ENCODE measurements at places on chromosomes 2 and 18.

DNA sequence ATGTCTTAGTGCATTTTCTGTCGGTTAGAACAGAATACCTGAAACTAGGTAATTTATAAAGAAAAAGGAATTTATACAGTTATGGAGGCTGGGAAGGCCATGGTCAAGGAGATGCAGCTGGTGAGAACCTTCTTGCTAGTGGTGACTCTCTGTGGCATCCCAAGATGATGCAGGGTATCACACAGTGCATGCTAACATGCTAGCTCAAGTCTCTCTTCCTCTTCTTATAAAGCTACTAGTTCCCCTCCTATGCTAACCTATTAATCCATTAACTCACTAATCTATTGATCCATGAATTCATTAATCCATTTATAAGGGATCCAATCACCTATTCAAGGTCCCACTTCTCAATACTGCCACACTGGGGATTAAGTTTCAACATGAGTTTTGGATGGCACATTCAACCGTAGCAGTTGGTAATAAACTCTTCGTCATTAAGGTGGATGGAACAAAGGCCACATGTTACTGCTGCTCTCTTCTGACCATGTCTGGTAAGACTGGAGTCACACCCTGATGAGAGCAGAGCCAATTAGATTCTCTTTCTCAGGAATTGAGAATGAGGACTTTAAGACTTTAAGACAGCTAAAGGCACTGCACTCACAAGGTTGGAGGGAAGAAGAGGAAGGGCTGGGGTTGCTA, 211.6 kb upstream of the SMAD7 start:
- no peak for DNase-seq

DNA sequence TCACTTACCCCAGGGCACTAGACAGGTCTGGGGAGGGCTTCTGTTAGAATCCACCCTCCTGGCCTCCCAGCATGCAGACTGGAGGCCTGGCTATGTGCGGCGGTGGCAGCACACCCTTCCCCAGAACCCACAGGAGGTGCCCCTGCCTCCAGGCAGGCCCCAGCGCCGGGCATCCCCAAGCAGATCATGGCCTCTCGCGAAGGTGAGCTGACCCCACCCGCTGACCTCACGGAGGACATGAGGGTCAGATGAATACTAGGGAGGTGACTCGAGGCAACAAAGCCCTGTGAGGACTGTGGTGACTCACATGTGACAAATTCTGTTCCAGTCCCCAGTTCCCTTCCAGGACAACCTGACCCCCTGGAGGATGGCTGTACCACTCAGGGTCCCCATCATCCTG, 1.9 kb downstream of the MAB21L4 start:
- DNase-seq: no peak

DNA sequence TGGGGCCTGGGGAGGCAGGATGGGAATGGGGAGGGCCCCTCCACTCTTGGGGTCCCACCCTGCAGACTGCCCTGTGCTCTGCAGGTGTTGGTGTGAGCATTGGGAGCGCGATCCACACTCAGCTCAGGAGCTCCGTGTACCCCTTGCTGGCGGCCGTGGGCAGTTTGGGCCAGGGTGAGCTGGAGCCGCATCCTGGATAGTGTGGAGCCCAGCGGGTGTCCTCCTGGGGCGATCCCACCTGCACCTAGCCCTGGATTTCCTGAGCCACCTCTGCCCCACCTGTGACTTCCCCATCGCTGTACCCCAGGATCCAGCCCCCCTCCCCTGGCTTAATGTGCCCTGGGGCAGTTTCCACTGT, 2.6 kb downstream of the PROM2 start:
- no peak for DNase-seq

DNA sequence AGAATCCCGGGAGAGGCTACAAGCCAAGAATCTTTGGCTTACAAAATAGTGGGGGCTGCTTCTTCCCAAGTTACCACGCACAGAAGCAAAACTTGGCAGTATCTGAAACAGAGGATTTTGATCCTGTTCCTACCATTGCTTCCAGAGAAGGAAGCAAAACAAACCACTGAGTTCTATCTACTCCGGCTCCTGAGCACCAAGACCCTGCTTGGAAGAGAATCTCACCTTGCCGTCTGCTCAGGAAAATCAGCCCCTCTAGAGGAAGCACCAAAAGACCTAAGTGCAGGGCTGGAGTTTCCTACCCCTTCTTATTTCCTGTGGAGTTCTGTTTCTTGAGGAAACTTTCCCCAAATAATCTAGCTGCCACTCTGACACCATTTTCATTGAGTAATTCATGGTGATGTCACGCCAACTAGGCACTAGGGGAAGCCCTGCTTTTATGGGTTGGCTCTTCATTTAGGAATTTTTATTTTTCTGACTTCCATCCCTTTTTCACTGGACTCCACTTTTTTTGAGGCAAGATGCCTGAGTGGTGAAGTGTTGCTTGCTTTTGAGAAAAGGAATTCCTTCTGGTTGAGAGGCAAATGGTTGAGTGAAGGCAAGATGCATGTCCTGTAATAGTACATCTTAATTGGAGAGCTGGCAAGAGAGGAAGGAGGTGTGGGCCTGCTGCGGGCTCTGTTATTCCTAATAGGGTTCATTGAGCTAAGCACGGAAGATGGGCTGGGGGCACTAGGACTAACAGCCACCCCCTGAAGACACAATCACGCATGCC, 36.8 kb upstream of the EML4 start:
- DNase-seq: no peak

- no peak for DNase-seq
These were observed 37.7 kb downstream of the ID2 start for GRCh38 chr2:8719528-8719927.

GRCh38 chr2:86821306-86821705, 30.6 kb upstream of the CD8A start:
- no peak for DNase-seq

GRCh38 chr18:43662657-43663056, 385.4 kb upstream of the SYT4 start:
- no peak for DNase-seq

GRCh38 chr2:54866868-54867267, 143.4 kb downstream of the EML6 start:
- DNase-seq: no peak

- no peak for DNase-seq
These were observed 90.1 kb downstream of the MYCN start for GRCh38 chr2:16030206-16031057.

DNA sequence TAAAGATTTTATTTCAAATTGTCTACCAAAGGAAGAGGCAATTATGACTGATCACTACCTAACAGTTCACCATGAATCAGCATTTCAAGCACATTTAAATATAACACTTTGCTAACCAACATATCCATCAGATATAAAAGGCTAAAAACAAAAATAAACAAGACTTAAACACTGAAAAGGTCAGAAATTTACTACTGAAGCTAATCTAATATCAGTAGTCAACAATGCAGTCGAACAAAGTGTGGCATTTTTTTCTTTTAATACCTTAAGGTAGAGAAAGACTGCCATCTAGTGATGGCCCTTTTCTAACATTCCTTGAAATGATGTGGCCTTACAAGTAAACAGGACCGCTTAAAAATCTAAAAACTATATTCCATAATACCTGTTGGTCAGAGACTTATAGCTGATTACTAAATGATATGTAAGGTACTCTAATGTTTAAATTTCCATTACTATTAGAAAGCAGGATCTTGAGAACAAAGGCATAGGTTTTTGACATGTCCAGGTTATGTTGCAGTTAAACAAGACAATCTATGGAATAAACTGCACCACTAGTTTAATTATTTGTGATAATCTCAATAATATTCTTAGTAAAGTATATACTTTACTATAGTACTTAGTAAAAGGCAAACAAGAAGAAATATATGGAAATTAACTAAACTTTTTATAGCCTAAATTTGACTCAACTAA, 80.0 kb downstream of the EXOC6B start:
- no peak for DNase-seq

DNA sequence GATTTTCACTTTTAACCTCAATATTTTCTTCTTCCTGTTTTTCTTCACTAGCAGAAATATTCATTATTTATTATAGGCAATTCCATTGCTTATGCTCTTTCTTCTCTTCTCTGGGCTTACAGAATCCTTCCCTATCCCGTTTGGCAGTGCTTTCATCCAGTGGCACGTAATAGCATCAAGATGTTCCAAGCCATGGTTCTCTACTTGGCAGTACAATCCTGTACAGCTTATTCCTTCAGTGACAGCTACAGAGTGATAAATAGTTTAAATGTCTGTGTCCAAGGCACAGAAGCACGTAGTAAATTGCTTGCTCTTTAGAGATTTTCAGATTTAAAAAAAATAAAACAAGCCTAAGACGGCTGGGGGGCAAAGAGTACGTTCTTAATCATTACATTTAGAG, 1964.3 kb downstream of the SUCLG1 start:
- no peak for DNase-seq

DNA sequence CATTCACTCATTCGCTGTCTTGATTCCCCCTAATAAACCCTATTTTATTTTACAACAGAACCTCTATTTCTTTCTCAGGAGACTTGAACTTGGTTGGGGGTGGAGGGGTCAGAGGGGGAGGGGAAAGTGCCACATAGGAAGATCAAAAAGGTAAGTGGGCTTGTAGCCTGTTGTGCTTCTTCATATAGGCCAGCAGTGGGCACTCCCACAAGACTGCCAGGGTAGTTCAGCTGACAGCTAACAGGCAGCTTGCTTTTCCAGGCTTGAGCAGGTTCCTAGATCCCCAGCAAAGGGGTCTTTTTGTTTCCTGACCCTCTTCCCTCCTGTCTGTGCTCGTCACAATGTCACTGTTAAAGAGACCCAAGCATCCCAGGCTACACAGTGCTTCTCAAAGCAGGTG, 829 bp upstream of the KIAA2012 start:
- no peak for DNase-seq

DNA sequence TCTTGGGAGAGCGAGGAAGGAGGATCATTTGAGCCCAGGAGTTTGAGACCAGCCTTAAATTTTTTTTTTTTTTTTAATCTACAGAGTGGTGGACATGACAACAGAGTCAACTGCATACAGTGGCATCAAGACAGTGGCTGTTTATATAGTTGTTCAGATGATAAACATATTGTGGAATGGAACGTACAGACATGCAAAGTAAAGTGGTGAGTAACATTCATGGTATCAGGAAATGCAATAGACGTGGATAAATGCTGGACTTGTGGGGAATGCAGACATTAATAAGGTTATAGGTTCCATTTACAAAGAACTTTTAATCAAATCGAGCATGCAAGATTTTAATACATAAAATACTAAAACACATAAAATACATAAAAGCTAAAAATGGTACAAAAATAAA, 11.9 kb downstream of the WDR43 start:
- DNase-seq: no peak

DNA sequence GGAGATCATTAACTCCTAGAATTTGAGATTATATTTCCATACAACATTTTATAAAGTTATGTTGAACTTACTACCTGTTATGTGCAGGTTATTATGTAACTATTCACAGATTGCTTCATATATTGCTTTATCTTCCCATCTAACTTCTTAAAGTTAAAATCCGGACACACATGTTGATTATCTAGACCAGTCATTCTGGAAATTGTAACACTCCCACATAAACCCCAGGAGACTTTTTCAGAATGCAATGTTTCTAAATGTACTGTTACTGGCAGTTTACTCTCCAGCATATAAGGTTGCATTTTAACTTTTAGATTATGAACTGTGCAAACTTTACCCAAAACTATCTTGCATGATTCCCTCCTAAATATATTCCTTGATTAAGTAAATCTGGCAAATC, 70.5 kb upstream of the FAM117B start:
- DNase-seq: no peak

GRCh38 chr2:118319271-118319684, 231.0 kb downstream of the INSIG2 start:
- no peak for DNase-seq

DNA sequence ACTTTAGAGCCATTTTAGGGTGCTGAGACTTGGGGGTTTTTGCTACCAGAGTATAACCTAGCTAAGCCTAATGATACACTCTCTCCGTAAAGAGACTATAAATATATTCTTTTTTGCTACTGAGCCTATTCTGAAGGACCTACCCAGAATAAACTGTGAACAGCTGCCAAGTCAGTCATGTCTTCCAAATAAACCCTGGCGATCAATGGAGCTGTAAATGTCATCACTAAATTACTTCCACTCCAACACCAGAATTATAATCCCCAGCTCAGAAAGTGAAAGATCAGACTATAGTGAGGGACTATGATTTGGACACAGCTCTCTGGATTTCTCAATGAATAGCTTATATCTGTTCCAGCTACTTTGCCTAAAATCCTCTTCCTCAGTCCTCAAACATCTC, 178.9 kb downstream of the METTL4 start:
- no peak for DNase-seq

DNA sequence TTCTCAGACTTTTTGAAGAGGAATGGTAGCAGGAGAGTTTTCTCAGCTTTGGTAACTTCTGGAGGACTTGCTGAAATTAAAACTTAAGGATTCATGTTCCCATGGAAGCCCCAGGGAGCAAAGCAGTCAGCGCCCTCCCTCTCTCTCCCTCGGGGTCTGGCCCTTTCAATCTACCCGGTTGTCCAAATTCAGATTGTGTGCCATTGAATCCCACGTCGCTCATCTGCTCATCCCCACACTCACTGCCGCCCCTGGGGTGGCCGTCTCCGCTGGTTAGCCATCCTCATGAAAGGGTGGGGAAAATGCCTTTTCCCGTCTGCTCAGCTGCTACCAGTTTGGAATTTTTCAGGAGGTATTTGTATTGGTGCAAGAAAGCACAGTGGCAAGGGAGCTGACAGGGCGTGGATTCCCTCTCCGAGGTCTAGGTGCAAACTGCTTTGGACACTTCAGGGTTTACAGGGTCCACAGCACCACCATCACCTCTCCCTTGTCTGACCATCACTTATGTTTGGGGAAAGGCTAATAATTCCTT, 27.1 kb downstream of the MCFD2 start:
- DNase-seq: no peak

DNA sequence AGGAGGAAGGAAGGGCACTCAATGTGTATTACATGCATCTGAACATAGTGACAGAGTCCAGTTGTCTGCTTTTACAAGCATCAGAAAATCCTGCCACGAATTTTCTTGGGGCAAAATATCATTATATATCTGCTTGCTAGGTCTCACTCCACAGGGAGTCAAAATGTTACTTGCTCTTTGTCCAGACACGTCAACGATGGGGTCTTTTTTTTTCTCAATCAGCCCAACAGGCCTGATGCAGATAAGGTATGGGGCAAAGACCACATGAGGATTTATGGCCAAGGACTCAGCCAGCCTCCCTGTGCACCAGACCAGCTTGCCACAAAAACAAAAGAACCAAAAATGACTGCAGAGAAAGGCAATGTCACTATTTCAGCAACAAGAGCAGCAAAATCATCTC, 323.4 kb upstream of the PKDCC start:
- DNase-seq: no peak

Data from T follicular helper cell (primary cell).